ENCODE measurements at places on chromosomes 7 and 10.

- no peak for DNase-seq
These were observed 40.6 kb upstream of the VKORC1L1 start for GRCh38 chr7:65832281-65832680.

GRCh38 chr10:102407425-102408130 is 11.0 kb downstream of the PSD start:
- no peak for DNase-seq

DNA sequence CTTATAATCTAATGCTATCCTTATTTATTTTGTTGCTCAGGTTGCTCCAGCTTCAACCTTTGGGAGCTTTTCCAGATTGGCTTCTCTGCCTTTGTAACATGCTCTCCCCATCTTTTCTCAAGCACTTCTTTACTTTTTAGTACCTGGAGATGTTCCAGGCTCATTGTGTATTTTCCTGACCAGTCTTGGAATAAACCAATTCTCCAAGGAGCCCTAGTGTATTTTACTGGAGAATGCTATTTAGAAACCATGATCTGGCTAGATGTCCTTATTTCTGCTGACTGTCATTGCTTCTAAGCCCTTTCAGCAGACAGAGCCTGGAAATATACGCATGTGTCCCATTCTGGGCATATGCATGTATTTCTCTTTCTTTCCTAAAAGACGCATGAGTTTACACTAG is 95.7 kb downstream of the EMX2 start:
- DNase-seq = no peak

- DNase-seq = no peak
These were observed 57.5 kb downstream of the INSIG1 start for GRCh38 chr7:155355176-155355575.

- no peak for DNase-seq
These were observed 22.1 kb upstream of the OPN4 start for GRCh38 chr10:86632009-86632800.

GRCh38 chr7:73824986-73825385 is 5.8 kb upstream of the CLDN4 start:
- DNase-seq = no peak

DNA sequence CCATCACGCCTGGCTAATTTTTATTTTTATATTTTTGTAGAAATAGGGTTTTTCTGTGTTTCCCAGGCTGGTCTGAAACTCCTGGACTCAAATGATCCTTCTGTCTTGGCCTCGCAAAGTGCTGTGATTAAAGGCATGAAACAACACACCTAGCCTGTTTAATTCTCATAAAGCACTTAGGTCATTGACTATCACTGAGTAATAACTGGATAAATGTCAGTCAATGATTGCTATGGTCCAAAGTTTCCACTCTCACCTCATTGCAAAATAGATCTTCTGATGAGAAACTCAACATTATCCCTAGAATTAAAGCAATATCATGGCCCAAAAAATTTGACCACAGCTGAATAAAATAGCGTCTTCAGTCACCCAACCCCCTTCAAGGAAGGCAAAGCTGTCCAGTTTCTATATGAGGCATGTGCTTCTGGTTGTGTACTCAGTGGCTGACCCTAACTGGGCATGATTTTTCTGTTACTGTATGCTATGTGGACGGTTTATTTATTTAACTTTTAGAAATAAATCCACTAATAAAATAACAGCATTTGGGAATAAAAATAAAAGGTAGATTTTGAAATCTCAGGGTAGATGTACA is 86.5 kb upstream of the LRRN3 start:
- no peak for DNase-seq

- no peak for DNase-seq
These were observed 374.8 kb upstream of the KIAA1217 start for GRCh38 chr10:23834091-23834490.

GRCh38 chr10:89959433-89960110 is 258.2 kb downstream of the KIF20B start:
- DNase-seq = no peak

DNA sequence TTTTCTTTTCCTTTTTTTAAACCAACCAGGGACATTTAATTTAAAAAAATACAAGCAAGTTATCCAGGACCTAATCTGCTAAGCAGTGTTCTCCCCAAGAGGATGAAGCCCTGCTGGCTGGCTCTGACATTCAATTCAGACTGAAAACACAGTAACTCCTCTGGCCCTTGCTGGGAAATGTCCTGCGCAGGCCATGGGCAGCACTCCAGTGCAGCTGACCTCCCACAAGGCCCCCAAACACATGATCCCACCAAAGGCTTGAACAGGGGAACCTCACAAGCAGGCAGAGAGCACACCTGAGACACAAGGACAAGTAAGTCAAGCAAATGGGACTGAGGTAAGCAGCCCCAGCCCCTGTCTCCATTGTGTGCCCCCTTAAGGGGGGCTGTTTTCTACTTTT is 56.9 kb upstream of the FHIP2A start:
- DNase-seq = no peak

- DNase-seq = no peak
These were observed 52.1 kb downstream of the RBM17 start for GRCh38 chr10:6140965-6141295.

DNA sequence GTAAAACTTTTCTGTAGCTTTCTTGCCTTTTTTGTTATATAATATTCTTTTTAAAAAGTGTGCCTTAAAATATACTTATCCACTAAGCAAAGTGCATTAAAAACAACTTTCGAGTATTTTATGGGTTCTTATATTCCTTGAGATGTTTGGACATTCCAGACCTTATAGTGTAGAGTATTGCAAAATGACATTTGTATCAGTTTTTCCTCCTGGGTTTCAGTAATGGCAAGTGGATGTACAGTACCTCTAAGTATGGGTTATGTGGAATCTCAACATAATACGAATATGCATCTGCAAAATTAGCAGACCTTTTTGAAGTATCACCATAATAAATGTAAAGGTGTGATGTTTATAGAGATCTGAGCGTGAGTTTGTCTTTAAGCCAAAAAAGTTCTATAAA is 2.7 kb downstream of the CDK13 start:
- DNase-seq = no peak

DNA sequence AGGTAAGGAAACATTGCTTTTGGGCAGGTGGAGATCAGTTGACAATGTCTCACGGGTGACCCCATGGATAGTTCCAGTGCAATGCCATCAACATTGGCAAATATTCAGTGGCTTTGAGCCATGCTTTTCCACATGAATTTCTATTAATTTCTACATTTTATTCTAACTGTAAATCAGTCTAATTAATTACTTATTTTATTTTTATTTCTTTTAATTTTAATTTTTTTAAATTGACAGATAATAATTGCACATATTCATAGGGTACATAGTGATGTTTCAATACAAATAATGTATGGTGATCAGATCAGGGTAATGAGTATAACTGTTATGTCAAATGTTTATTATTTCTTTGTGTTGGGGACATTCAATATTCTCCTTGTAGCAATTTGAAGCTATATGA is 3.8 kb downstream of the ABCA13 start:
- no peak for DNase-seq
